ENCODE measurements at places on chromosomes 6 and 20.

DNA sequence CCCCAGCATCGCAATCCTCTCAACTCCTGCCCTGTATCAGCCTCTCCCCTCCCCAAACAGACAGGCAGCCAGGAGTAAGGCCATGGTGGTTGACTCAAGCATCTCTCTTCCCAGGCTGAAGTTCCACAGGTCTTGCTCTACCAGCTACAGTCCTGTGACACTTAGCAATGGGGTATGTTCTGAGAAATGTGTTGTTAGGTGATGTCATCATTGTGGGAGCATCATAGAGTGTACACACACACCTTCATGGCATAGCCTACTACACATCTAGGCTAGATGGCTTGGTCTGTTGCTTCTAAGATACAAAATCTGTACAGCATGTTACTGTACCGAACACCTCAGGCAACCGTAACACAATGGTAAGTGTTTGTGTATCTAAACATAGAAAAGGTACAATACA lies 29.5 kb upstream of the BCAS1 start:
- no peak for DNase-seq

- DNase-seq = no peak
These were observed 20.8 kb downstream of the TMEM14A start for GRCh38 chr6:52691718-52692117.

DNA sequence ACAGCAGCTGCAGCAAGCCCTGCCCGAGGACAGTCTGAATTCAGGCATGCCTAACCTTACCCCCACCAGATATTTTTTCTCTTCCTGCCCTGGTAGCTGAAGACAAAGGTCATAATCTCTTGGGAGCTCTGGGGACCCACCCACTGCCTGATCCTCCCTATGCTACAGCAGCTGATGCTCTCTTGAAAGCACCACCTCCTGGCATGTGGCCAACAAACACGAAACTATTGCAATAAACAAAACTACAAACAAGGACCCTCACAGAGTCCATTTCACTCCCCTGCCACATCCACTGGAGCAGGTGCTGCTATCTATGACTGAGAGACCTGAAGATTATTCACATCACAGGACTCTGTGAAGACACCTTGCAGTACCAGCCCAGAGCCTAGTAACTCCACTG lies 238.5 kb upstream of the HS3ST5 start:
- no peak for DNase-seq

- peak; percentile 97 for DNase-seq
These were observed 17.4 kb downstream of the PIGT start for GRCh38 chr20:45433316-45433715.

DNA sequence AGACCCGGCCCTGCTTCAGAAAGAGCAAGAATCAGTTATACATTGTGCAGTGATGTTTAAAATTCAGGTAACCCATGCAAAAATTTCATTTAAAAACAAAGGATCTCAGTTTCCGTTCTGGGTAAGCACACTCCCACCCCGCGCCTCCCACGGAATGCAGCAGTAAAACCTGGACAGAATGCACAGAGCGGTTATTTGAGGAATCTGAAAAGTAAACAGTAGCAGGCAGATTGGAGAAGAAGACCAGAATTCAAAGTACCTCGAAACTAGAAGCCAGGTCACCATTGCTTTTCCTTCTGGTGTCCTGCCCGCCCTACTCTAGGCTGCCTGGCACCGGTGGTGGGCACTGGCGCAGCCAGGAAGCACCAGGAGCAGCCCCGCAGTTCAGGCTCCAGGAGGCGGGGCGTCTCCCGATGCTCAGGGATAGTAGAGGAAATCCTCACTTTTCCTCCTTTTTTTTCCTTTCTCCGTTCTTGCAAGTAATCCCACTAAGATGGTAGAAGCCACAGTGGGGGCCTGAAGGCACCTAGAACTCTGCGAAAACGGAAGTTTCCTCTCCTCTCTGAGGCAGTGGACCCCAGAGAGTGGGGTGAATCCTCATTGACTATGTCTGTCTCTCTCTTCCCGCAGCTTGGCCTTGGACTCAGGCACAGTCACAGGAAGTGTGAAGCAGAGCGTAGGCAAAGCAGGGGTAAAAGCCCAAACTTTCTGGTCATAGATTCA lies 28.3 kb downstream of the METTL24 start:
- DNase-seq = no peak

DNA sequence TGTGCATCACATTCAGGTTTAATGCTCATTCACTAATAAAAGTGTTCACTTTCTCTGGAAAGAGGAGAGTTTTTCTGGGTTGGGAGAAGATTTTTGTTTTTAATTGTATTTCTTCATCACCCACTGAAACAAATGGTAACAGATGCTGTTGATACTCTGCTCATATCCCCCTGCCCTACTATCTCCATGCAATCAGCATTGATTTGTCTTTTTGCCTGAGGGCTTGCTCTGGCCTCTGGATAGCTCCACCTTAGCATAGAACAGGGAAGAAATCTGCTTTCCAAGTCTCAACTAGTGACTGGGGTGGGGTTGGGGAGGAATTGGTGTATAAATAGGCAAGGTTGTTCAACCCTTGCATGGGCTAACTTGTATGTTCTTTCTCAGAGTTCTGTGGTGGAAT lies 296.4 kb downstream of the KHDRBS2 start:
- no peak for DNase-seq

DNA sequence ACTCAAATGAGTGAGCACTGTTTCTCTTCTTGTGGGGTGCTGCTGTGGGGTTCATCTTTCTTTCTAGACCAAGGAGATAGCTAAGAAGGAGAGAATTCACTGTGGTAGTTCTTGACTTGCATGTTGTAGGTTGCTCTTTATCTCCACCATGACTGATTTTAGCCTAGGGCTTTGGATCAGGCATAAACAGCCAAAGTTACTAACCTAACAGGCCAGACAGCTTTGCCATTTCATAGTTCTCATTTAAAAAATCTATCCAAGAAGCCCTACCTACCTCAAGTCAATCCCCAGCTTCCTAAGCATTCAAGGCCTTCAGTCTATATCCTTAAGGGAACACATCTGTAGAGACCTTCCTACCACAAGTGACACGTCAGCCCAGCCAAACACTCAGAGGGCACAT lies 107.9 kb upstream of the CARMIL1 start:
- no peak for DNase-seq

GRCh38 chr6:131916847-131917246 lies 34.3 kb downstream of the CCN2 start:
- no peak for DNase-seq

GRCh38 chr20:17611290-17611539 lies 41.3 kb downstream of the DSTN start:
- no peak for DNase-seq

GRCh38 chr20:32456869-32457478 lies 98.8 kb downstream of the ASXL1 start:
- no peak for DNase-seq

DNA sequence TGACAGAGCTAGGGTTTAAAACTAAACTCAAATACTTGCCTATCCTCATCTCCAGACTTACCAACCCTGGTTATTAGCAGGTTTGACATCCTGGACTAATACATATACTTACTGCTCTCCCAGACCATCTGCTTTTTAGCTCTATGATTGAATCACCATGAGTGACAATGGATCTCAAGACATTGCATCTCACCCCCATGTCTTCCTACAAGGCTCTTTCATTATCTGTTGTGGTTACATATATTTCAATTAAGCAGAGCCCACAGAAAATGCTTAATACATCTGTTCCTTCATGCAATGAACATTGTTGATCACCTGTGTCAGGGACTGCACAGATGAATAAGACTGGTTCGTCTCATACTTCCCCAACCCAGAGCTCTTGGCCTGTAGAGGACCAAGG lies 19.4 kb downstream of the SAMD3 start:
- DNase-seq = no peak

GRCh38 chr20:46130534-46130933 lies 12.4 kb downstream of the CD40 start:
- no peak for DNase-seq

GRCh38 chr20:51142448-51142847 lies 119.5 kb upstream of the KCNG1 start:
- no peak for DNase-seq

GRCh38 chr20:33915726-33916331 lies 77.9 kb upstream of the RALY start:
- DNase-seq = no peak

- no peak for DNase-seq
These were observed 21.0 kb upstream of the ELMO2 start for GRCh38 chr20:46427384-46427783.

- no peak for DNase-seq
These were observed 37.8 kb downstream of the EIF2S2 start for GRCh38 chr20:34074101-34074760.

DNA sequence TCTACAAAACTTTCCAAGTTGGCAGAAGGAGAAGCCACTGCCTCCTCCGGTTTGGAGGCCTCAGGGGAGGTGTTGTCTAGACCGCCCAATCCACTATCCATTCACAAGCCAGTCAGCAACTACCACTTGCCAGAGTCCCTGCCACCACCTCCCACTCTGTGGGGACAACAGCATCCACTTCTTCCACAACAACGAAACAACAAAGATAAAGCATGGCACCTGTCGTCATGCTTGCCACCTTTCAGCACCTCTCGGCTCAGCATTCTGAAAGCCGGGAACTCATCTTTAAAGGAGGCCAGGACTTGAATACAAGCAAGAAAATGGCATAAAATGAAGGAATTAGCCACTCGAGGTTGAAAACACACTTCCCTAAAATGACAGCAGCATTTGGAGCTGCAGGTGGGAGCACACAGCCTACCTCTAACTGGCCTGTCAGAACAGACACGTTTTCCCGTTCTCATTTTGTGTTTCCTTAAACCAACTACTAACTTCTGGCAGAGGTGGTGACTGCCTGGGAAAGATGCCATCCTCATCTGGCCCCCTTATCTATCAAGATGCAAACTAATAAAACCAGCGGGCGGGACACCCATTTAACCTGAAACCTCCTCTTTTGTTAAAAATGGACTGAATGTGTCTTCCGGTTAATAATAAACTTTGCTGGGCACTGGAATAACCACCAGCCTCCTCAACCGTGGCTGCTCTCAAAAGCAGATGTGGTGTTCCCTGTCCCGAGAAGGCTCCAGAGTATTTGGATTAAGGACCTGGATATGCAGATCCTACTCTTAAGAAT lies 21.7 kb downstream of the YTHDF1 start:
- DNase-seq = no peak

DNA sequence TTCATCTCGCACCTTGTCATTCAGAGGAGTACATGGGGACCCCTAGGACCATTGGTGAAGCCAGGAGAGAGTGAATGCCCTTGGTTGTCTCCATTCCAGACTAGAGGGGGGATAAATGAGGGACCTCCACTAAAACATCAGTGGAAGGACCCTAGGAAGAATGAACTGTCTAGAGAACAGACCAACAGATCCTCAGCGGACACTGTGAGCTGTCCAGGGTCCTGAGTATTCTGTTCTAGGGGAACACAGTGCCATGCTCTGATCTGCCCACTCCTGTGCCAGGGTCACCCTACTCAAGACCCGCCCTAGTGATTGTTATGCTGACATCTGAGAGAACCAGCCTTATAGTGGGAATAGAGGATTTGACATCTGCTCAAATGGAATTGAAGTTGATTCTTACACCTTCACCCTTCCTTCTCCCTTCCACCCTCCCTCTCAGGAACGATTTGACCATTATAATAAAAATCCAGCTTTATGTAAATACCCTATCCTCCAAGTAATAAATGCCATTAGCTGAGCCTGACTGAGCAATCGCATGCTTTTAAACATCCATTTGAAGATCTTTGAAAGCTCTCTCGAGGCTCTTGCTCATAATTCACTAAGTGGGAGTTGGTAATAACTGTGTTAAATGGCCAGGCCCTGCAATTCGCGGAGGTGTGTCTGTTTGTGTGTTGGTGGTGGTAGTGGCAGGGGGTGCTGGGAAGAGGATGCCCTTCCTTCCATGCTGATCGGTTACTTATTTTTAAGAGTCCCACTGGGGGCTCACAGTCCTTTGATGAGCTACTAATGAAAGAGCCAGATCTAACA lies 43.6 kb upstream of the SLC32A1 start:
- no peak for DNase-seq

- DNase-seq = no peak
These were observed 670.2 kb downstream of the RFPL4B start for GRCh38 chr6:113017353-113017752.
